Activated naive CD8-positive, alpha-beta T cell treated with anti-CD3 and anti-CD28 coated beads, Interleukin-2, amount 50 U/mL, for 16 hours (primary cell): ENCODE measurements at places on chromosomes 6 and 20.

DNA sequence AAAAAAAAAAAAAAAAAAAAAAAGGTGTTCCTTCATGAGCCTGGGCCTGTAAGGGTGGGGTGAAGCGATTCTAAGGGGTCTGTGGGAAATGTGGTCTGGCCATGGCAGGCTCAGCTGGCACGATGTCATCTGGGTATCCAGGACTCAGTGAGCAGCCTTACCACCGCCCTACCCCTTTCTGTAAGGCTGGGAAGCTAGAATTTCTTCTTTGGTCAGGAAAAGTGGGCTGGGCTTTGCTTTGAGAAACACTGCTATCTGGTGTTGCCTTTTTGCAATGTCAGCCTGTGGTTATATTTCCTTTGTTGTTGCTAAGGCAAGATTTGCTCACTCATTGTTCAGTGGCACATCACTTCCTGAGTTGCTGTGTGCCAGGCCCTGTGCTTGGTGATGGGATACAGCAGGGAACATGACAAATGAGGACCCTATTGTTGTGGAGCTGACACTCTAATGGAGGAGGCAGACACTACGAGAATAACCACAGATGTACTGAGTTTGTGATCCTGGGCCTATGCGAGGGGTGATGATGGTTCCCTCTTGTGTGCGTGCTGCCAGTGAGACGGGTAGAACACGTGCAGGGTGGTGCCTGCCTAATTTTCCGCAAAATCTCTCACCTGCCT is 45.9 kb upstream of the ZNFX1 start:
- DNase-seq: no peak

- DNase-seq: no peak
These were observed 140.5 kb downstream of the HIVEP2 start for GRCh38 chr6:142804490-142804889.

GRCh38 chr6:128655978-128656498 is 135.6 kb upstream of the PTPRK start:
- DNase-seq: peak; percentile 3

DNA sequence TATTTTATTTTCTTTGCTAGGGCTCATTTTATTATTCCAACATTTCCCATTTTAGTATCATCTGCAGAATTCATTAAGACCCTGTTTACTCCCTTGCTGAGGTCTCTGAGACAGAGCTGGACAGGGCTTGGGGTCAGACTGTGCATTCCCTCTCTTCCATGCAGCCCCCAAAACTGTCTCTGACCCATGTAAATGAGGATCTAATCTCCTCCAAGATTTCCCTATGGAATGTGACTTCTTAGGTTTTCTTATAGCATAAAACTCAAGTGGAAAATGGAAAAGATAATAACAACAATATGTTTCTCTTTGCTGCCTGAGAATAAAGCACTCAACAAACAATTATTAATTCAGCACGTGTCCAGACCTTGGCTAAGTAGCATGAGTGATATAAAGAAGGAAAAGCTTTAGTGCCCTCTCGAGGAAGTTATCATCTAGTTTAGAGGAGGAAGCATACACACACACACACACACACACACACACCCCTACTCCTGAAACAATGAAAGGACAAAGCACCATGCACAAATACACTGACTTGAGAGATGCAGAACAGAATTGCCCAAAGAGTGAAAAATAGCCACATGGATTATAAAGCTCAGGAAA is 815.5 kb downstream of the BCKDHB start:
- DNase-seq: no peak

DNA sequence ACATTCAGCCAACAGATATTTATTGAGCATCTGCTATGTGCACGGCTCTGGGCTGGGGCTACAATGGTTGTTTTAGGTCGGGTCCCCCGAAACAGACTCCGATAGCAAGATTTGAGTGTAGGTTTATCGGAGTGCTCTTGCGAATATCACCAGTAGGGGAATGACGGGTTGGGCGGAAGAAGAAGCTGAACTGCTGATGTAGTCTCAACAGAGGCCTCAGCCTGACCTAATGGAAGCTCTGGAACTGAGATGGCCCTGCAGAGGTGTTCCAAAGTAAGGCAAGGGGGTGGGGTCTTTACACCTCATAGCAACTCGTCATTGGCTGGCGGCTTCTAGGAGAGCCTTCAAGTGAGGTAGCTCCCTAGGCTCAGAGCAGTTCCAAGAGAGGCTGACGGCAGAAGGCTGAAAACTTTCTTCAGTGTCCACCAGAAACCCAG is 1.1 kb downstream of the L3MBTL1 start:
- no peak for DNase-seq
